Cardiac muscle cell (in vitro differentiated cells and primary cell): ENCODE measurements at places on chromosomes 4 and X. TPM values are rescaled to one million over a fixed set of nuclear protein-coding genes. Genes with fewer than 3 reads are reported as not detected.

The GDPD2 gene
- total RNA-seq, result not detected in 2 replicates

The IL1RAPL1 gene
- total RNA-seq, result 3.2 and 4.1 TPM in 2 replicates

The SMIM20 gene
- total RNA-seq, result 27.5 and 42.4 TPM in 2 replicates

The IQCM gene
- not detected in 2 replicates for total RNA-seq

The SH3D19 gene
- 17.0 and 18.3 TPM in 2 replicates for total RNA-seq

The AADAT gene
- total RNA-seq, result 8.9 and 10.2 TPM in 2 replicates

The TMEM187 gene
- 12.9 and 13.4 TPM in 2 replicates for total RNA-seq

The PF4V1 gene
- not detected in 2 replicates for total RNA-seq
